HuH-7.5 (cell line): ENCODE measurements at places on chromosomes 6 and 20.

- DNase-seq = no peak
Observed at GRCh38 chr6:63997734-63998133, 362.1 kb downstream of the PHF3 start.

DNA sequence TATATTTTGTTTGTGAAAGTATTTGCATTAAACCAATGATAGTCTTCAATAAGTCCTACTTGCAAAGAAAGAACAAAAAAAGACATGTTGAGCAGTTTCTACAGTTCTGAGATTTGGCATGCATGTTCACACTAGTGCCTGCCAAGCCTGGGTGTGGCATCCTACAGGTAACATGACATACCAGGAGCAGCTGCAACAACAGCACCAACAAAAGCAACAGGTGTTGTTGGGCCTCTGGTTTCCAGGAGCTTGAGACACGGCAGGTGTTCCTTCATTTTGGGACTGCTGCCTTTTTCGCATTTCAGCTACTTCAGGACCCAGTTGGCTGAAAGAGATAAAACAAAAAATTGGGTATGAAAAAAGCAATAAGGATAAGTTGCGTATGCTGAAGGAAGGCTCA lies 41.2 kb upstream of the MTRF1L start:
- DNase-seq = no peak

- no peak for DNase-seq
Observed at GRCh38 chr20:59697068-59697467, 92.7 kb downstream of the PHACTR3 start.

DNA sequence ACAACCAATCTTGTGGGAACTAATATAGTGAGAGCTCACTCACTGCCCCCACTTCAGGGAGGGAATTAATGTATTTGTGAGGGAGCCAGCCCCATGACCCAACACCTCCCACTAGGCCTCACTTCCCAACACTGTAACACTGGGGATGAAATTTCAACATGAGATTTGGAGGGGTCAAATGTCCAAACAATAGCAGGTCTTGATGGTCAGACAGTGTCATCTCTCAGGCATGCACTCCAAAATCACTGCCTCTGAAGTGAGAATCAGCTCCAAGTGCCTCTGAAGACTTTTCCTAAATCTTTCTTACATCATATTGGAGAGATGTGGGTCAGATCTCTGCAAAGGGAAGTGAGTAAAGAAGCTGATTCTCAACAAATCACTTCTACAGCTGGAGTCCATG lies 13.8 kb upstream of the SAYSD1 start:
- DNase-seq = no peak

GRCh38 chr6:64214373-64214772 lies 578.8 kb downstream of the PHF3 start:
- DNase-seq = no peak

GRCh38 chr6:139438775-139439174 lies 64.3 kb upstream of the CITED2 start:
- no peak for DNase-seq

GRCh38 chr20:7015257-7015656 lies 247.8 kb downstream of the BMP2 start:
- DNase-seq = no peak

DNA sequence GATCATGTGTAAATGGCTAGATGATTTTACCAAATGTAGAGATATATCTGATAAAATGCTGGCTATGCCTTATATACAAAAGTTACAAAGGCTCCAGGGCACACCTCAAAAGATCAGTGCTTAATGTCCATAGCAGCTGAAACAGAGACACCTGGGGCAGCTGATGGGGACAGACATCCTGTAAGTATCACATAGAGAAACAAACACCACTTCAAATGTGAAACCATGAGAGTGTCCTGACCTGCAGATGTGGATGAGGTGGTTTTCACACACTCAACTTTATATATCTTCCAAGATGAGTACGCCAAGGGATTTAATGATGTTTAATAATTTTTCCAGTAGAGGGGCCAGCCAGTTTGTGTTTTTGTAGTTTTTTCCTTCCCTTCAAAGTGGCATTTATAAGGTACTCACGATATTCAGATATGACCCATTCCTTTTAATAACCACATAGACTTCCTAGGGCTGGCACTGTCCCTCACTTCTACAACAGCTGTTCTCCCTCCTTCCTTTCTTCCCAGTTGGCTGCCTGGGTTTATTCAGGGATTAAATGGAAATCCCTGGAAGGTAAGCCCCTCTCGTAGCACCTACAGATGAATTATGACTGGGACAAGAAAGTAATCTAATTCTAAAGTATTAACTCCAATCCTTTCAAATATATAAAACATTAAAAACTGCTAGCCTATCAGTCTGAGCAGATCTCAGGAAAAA lies 50.3 kb upstream of the MCM9 start:
- no peak for DNase-seq
